ENCODE measurements at places on chromosomes 3 and 15.
A peak's percentile ranks its signal among the peaks of the same experiment; 100 is the strongest.

- DNase-seq, result no peak
Observed at GRCh38 chr15:31465083-31465955, 138.7 kb downstream of the KLF13 start.

- DNase-seq, result peak; percentile 53
Observed at GRCh38 chr3:15405448-15406050, 21.8 kb downstream of the METTL6 start.

- DNase-seq, result no peak
Observed at GRCh38 chr3:181791056-181791955, 79.6 kb downstream of the SOX2 start.

- DNase-seq, result no peak
Observed at GRCh38 chr3:122961146-122961545, 66.4 kb downstream of the SEMA5B start.

- no peak for DNase-seq
Observed at GRCh38 chr15:92580933-92581445, 74.6 kb downstream of the FAM174B start.

DNA sequence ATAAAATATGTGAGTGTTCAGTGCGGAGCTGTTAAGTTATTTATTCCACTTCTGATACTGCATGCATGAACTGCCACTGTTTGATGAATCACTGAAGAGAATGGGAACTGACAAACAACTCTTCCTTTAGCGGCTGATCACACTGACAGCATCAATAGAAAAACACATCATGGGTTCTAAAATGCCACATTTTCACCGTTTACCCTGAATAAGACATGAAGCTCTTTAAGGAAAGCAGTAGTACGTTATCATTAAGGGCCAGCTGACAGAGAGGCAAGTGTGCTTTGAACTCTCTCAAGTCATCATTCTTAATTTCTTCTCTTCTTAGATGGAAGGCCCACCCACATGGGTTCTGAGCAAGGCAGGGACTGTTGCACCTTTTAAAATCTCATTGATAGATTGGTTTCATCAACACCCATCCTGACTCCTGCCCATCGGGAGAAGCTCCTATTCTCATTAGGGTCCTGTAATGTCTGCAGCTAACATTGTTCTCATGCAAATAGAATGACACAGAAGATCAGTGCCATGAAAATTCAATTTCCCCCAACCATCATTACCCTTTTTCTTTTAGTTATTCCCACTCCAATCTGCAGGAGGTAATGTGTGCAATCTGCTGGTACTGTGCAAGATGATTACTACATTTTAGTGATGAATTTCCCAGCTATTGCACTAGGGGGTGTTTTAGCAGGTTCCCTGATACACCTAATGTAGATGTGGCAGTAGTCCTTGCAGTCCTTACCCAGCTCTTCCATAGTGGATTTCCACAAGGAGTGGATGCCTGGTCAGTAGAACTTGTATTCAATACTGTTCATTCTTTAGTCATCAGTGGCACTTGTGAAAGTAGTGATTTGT lies 119.1 kb downstream of the ROBO2 start:
- DNase-seq, result peak; percentile 5

DNA sequence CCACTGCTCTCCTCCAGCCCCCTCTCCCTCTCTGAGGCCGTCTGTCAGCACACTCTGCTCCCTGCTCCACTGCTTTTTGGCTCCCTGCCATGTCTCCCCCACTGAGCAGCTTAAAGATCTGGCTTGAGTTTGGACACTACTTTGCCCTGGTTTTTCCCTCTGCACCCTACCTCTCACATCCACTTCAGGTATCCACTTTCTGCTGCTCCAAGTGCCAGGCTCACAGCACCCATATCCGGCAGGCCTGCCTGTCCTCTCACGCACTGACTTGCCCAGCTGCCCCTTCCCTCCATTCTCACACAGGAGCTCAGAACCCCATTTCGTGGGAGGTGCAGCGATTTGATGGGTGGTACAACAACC lies 3.7 kb downstream of the DUOX1 start:
- DNase-seq, result no peak

GRCh38 chr15:99681990-99682389 lies 51.2 kb downstream of the LYSMD4 start:
- no peak for DNase-seq

DNA sequence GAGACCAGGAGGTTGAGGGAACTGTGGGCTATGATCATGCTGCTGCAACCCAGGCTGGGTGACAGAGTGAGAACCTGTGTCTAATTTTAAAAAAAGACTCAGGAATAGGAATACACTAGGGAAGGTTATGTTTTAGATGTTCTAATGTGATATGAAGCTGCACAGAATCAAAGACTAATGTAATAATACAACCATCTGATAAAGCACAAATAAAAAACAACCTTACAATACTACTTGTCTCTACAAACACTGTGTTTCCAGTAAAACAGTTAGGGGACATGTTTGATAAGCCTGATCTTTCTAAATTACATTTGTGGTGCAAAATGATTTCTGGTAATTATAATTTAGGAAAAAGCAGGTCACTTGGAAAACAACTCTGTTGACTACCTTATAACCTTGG lies 56.7 kb downstream of the RBMS3 start:
- DNase-seq, result no peak

DNA sequence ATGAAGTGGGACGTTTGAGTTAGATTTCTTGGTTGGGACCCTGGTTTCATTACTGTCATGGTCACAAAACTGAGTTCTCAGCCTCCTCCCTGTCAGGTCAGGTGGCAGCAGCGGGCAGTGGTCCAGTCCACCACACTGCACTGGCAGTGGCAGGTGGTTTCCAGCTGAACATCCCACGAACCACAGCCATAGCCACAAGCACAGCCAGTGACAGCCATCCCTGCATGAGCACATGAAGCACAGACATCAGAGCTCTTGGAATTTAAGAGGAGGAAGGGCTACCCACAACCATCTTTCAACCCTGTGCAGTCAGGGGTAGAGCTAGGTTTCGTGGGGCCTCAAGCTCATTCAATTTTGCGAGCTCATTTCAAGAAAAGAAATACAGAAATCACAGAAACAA lies 1.5 kb downstream of the RETNLB start:
- DNase-seq, result no peak

- no peak for DNase-seq
Observed at GRCh38 chr3:136473716-136474326, 223.7 kb downstream of the PCCB start.

GRCh38 chr3:168251371-168251770 lies 155.6 kb upstream of the GOLIM4 start:
- DNase-seq, result no peak

Measured in NCI-H1092 treated with DMSO at 0.1 percent for 48 hours (cell line).